ENCODE measurements at places on chromosomes 4 and X.

- no peak for DNase-seq
Observed at GRCh38 chr4:26022346-26023202, 108.6 kb downstream of the SMIM20 start.

GRCh38 chr4:4647041-4647440, 105.2 kb upstream of the STX18 start:
- DNase-seq = no peak

DNA sequence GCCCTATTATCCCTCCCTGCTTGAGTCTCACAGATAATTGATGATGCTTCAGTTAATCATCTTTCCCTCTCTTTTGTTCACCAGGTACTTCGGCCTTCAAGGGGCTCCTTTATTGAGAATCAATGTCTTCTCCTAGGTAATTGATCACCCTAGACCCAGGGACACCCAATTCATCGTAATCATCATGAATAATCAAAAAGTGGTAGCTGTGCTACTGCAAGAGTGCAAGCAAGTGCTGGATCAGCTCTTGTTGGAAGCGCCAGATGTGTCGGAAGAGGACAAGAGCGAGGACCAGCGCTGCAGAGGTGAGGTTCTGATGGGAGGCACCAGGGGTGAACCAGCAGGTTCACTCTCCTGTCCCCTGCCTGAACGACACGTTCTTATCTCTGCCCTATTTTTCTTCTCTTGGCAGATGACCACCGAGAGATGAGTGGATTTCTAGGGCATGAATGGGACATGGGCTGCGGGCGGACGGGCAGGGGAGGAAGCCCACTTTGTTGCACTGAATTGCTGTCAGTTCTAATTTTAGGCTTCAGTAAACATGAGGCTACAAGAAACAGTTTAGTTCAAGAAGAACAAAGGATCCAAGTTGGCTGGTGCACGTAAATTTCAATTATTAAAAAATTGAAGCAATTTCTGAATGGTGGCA, 80.5 kb downstream of the ALPK1 start:
- DNase-seq = no peak

- DNase-seq = no peak
Observed at GRCh38 chr4:28654618-28655017, 1794.0 kb downstream of the STIM2 start.

- DNase-seq = no peak
Observed at GRCh38 chrX:3711331-3711917, 2.0 kb downstream of the PRKX start.

GRCh38 chr4:129355031-129355430, 259.1 kb downstream of the C4orf33 start:
- DNase-seq = no peak

DNA sequence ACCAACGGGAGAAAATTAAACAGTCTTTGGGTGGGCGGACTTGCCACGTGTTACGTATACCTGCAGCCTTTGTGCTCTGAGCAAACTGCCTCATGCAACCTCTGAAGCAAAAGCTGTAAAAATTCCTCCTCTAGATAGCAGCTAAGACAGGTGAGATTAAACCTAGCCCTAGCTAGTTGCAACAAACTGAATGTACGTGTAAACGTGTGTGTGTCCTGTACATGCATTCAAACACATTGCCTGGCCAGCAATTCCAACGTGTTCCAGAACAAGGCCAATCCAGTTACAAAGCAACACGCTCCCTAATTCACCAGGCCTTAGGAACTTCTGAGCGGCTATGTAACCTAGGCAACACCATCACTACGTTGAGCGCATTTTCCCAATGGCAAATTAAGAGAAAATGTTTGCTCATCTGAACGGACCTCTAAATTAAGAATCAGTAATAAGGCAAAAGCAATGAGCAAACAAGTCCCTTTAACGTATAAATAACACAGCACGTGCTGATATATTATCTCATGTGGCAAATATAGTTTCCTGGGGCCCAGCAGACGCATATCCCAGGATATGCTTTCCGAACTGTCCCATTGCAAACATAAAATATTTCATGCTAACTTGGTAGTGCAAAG, 792 bp downstream of the PPID start:
- DNase-seq = no peak

- DNase-seq = no peak
Observed at GRCh38 chrX:679291-679979, 48.8 kb downstream of the SHOX start.

DNA sequence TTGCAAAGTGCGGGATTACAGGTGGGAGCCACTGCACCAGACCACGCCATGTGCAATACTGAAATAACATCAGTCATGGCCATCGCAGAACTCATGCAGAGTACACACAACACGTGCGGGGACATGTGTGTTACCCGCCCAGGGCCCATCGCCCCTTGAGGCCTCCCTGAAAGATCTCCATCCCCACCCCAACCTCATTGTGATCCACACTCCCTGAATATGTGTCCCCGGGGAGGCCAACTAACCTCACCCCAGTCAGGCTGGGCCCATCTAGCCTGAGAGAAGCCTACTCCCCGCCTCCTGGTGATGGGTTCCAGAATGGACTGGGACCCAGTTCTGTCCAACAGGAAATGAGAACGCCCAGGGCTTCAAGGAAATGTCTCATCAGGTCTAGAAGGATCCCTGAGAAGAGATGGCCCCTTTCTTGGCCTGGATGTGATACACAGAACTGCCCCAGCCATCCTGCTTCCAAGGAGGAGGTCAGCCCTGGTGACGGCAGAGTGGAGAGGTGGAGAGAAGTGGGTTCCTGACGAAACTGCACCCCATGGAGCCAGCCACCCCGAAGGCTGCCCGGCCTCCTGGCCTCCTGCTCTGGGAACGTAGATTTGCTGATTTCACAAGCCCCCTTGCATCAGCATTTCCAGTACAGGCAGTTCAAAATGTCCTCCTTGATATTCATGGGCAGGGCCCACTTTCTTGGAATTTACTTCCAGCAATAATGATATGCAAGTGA, 22.5 kb upstream of the CLDN24 start:
- no peak for DNase-seq

DNA sequence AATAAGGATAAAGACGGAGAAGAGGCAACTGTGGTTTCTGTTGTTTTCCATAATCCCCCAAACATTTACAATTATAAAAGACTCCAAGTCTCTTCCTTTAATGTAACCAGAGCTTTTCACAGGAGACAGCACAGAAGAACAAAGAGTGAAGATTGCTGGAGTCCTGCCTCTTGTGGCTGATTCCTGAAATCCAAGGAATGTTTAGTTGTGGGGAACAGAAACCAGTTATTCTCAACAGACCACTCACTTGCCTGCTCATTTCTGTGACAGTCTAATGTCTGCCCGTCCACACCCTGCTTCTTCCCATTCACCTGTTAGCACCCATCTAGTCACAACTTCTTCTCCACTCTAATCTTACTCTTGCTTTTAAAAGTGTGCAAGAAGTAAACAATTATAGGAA, 12.1 kb downstream of the TEX13B start:
- no peak for DNase-seq

GRCh38 chr4:147822128-147822527, 90.2 kb downstream of the ARHGAP10 start:
- DNase-seq = no peak

DNA sequence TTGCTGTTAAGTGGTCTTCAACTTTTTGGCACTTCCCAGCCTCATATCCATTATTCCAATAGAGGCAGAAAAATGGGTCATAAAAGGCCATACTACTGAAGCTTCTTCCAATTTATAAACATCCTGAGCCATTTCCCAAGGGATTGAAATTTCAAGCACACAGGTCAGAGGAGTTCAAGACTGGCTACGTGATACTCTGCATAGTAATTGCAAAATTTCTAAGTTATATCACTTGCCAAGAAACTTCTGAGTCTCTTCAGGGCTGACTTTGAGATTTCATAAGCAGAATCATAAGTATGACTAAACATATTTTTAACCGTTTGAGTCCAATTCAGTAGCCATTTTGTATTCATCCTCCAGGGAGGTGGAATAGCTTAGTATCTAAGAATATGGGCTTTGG, 75.6 kb upstream of the RXFP1 start:
- DNase-seq = no peak

DNA sequence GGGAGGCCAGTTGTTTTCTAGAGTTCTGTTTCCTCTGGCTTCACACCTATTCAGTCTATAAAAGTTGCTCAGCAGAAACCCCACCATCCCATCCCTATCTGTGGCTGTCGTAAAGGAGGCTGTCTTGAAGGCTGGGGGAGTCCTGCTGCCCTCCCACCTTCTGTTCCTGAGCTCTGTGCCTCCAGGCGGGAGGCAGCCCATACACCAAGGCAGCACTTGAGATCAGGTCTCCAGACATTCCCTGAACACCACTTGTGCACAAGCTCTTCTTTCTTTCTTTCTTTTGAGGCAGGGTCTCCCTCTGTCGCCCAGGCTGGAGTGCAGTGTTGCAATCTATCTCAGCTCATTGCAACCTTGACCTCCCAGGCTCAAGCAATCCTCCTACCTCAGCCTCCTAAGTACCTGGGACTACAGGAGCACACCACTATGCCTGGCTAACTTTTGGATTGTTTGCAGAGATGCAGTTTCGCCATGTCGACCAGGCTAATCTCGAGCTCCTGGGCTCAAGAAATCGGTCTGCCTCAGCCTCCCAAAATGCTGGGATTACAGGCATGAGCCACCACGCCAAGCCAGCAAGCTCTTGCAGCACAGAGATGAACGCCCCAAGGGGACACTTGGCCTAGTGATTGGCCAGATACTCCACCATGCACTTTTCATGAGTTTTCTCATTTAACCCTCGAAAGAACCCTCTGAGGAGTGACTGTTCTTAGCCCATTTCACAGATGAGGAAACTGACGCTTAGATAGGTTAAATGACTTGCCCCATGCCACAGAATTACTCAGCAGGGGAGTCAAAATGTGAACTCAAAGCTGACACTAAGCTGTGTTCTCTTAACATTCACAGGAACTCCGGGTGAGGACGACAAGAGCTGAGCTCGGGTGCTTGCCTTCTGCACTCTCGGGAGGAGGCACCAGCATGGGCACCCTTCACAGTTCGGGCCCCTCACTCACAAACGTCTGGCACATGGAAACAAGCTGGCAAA, 55.8 kb upstream of the ENPP6 start:
- no peak for DNase-seq

DNA sequence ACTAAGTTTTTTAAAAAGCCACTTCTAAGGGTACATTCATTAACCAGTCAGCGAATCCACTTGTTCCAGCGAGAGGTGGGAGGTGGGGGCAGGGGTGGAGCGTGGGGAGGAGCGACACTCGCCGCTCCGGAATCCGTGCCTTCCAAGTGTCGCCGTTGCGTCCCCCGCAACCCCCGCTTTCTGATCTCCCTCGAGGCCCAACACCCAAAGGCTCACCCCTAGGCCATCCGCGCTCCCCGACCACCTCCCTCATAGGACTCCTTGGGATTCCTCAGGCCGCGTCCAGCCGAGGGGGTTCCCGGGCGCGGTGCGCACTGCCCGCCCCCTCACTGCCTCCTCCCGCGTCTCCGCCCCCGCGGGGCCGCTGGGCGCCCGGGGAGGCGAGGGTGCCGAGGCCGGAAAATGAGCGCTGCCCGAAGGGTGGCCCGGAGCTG, 108.1 kb upstream of the STOX2 start:
- DNase-seq = no peak

GRCh38 chrX:10072786-10073568, 83.8 kb upstream of the CLCN4 start:
- DNase-seq = no peak

GRCh38 chr4:133000012-133000411, 149.1 kb upstream of the PCDH10 start:
- no peak for DNase-seq

DNA sequence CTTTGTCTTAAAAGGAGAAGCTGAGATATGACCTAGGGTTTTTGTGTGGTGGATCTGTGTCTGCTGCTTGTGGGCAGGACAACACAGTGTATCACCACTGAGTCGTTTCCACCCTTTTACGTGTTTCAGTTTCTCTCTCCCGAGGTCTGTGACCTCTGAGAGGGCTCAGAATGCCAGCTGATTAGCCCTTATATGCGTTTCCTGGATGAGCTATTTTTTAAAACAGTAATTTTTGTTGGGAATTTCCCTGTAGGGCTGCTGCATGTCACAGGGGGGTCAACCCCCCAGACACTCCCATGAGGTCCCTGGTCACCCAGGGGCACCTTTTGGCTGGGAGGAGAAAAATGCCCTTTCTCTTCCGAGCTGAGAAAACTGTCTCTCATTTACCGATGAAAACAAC, 170.4 kb upstream of the CASK start:
- no peak for DNase-seq

DNA sequence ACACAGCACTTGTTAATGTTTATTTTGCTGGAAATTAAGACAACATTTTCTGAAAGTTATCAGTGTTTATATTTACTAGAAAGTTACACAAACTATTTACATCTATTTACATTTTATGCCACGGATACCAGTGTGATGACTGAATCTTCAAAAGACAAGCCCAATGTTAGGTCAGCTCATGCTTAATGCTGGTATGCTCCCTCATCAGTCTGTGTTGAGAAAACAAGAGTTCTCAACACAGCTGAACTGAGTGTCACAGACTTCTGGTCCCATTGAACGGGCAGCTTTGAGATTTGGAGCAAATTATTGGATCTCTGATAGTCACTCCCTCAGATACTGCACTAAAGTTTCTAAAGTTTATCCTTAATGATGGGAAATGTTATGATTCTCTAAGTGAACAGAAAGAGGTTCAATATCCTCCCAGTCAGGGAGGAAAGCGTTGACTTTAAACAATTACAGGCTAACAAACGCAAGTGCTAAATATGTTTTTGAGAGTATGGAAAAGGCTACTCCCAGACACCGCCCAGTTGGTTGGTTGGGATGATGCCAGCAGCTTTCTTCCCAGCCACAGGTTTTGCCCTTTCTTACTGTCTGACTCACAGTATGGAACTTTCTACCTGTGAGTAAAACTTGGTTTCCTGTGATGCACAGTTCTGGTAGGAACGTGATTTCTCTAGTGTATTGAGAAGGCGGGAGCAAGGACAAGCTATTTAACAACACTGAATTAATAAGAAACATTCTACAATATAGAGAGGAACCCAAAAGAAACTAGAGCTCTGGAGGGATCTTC, 1293.6 kb upstream of the TENM3 start:
- no peak for DNase-seq

DNA sequence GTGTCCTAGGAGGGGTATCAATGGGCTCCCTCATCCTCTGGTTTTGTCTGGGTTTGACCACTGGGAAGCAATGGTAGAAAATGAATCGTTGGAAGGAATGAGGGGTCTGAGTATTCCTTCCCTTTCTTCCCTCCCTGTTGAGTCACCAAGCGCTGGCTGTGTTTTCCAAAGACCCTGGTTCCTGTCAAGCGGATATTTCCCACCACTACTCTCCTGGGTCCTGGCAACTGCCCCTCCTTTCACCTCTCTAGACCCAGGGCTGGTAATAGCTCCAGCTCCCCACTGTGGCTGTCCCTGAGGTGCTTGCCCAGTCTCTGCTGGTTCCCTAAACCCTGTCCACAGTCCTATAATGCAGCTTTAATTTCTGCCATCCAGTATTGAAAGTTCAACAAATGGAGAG, 22.2 kb downstream of the SMIM43 start:
- no peak for DNase-seq

DNA sequence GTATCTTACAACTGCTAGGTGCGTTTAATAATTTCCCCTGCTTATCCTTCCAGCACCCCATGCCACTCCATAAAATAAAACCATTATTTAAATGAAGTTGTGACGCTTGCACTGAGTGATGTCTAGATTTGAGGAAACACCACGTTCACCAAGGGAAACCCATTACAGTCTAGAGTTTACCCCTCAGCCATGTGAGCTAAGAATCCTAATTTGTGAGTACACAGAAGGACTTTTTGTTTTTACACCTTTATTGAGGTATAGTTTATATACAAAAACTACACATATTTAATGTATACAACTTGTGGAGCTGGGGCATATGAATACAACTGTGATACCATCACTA, 326.8 kb downstream of the RAPGEF2 start:
- no peak for DNase-seq

GRCh38 chrX:22063284-22063683, 31.2 kb downstream of the PHEX start:
- no peak for DNase-seq
